ENCODE measurements at places on chromosomes 13 and 19.

DNA sequence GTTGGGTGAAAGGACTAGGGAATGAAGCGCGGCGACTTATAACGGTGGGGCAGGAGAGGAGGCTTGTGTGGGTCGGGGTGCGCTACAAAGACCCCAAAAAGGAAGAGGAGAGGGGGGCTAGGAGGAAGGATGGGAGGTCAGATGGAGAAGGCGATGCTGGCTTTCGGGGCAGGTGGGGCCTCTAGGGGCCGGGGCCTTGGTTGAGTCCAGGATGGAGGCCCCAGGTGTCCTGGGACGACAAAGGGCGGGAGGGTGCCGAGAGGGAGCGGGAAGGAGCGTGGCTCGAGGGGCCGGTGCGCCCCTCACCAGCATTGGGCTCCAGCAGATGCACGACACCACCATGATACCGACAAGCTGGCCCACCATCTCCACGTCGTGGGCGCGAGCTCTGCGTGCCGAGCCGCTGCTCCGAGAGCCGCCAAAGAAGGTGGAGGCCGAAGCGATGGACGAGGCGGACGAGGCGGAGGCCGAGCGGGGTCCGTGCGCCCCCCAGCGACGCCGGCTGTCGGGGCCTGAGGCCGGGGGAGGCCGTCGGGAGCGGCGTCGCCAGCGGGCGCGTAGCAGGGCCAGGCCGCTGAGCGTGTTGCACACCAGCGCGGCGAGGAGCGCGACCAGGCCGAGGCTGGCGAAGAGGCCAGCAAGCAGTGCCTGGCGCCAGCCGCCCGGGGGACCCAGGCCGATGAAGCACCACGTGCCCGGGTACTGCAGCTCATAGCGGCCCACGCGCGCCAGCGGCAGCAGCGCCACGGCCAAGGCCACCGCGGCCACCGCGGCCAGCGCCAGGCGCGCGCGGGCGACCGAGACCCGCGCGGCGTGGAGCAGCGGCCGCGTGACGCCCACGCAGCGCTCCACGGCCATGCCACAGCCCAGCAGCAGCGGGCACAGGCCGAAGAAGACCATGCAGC, 1.8 kb downstream of the PTGER1 start:
- no peak for DNase-seq

- DNase-seq = no peak
Observed at GRCh38 chr13:99977334-99977911, 4.2 kb upstream of the ZIC2 start.

DNA sequence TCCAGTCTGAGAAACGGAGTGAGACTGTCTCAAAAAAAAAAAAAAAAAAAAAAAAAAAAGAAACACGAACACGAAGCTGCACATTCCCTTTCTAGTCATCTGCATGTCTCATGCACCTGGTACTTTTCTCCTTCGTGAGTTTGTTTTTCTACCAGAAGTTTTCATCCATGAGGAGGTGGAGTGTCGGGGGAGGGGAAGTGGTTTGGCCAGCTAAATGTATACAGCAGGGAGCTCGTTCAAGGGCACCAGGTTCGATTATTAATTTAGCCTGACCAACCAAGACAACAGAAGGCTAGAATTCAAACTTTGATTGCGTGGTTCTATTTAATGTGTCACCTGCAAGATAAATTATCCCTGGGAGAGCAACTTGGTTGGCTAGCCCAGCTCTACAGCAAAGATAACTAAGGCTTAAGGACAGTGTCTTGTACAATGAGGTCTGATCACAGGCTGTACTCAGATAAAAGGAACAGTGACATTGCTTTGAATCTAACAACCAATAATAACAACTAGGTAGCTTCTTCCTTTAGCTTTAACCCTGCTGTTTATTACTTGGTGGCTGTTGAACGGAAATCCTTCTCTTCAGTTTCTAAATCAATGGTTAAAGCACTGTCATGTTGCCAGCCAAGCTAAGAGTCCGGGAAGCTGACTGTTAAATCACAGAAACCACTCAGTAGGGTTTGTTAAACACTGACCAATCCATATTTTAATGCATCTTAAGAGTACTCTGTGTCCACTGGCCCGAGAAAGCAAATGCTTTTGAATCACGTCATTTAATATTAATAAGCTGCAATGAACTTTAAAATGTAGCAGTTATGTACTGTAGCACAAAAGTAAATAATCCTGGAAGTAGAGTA, 98.4 kb upstream of the STARD13 start:
- DNase-seq = no peak

- DNase-seq = no peak
Observed at GRCh38 chr19:18596752-18597157, 8.2 kb downstream of the REX1BD start.

GRCh38 chr13:94661406-94661805, 50.9 kb downstream of the SOX21 start:
- no peak for DNase-seq

- DNase-seq = no peak
Observed at GRCh38 chr13:30600496-30600895, 17.2 kb upstream of the USPL1 start.

DNA sequence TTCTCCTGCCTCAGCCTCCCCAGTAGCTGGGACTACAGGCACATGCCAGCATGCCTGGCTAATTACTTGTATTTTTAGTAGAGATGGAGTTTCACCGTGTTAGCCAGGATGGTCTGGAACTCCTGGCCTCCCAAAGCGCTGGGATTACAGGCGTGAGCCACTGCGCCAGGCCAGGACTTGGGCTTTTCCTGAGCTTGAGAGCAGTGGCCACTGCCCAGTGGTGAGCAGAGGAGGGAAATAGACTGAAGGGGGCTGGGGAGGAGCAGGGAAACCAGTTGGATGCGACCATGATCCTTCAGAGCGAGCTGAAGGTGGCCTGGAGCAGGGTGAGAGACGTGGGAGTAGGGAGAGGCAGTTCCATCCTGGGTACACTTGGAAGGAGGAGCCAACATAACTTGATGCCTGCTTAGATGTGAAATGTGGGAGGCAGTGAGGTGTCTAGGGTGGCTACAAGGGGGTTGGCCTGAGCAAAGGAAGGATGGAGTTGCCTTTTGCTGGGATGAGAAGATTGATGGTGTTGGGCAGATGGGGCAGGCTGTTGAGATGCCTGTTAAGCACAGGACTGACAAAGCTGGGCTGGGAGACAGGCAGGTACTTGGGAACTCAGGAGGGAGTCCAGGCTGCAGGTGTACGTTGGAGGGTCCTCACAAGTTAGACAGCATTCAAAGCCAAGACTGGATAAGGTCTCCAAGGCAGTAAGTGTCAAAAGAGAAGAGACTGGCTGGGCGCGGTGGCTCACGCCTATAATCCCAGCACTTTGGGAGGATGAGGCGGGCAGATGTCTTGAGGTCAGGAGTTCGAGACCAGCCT, 31.8 kb downstream of the KCTD15 start:
- DNase-seq = no peak

DNA sequence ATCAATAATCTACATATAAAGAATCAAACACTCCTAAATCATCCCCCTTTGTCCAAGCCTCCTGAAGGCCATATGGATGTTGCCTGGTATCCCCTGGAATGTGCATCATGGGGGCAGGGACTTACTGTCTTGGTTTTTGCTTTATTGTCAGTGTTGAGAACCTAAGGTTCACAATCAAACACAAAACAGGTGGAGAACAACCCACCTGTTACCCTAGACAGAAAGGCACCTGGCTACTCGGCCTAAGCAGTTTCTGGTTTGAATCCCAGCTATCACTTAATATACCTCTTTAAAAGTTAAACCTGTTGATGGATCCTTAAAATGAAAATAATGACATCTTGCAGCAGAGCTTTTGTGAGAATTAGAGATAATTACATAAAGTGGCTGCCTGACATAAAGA, 68.9 kb downstream of the DCLK1 start:
- DNase-seq = no peak

GRCh38 chr13:74886502-74886901, 595.5 kb downstream of the TBC1D4 start:
- no peak for DNase-seq

DNA sequence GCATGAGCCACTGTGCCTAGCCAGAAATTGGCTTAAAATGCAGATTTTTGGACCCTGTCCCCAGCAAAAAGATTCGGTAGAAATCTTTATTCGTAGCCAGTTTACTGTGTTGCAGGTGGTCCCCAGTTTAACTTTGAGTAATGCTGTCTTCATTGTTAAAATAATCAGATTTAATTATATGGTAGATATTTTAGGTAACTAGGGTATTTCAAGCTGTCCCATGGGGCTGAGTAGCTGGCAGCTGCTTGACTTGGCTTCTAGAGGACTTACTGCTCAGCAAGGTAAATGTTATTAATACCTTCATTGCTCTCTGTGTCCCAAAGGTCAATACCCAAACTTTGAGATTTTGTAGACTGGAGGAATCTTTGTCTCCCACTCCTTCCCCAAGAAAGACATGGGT, 21.1 kb downstream of the LSM14A start:
- no peak for DNase-seq

- DNase-seq = no peak
Observed at GRCh38 chr19:21680671-21681070, 86.7 kb downstream of the ZNF100 start.

DNA sequence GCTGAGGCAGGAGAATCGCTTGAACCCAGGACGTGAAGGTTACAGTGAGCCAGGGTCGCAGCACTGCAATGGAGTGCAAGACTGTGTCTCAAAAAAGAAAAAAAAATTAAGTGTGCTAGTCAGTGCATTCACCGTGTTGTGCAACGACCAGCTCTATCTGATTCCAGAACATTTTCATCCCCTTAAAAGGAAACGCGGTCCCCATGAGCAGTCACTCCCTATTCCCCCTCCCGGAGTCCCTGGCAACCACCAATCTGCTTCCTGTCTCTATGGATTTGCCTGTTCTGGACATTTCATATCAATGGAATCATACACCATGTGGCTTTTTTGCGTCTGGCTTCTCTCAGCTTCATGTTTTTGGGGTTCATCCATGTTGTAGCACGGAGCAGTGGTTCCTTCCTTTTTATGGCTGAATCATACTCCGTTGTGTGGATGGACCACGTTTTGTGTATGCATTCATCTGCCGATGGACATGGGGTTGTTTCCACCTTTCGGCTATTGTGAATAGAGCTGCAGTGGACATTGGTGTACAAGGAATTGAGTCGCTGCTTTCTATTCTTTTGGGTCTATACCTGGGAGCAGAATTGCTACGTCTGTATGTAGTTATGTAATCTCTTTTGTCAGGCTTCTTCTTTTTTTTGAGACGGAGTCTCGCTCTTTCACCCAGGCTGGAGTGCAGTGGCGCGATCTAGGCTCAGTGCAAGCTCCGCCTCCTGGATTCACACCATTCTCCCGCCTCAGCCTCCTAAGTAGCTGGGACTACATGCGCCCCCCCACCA, 19.8 kb downstream of the MYO9B start:
- no peak for DNase-seq

GRCh38 chr19:45145270-45146189, 15.3 kb downstream of the NKPD1 start:
- no peak for DNase-seq

DNA sequence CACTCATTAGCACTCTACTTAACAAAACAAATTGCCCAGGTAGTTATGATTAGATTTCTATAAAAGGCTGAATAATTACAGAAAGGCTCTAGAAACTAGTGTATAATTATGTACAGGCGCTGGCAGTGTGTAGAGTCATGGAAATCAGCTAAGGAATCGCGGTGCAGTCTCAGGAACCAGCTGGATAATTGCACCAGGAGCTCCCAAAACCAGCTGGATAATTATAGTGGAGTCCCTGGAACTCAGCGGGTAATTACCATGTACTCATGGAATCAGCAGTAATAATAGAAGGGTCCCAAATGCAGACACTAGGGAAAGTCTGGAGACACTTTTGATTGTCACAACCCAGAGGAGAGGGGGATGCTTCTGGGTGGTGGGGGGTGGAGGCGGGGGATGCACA, 23.2 kb upstream of the TTYH1 start:
- DNase-seq = no peak

DNA sequence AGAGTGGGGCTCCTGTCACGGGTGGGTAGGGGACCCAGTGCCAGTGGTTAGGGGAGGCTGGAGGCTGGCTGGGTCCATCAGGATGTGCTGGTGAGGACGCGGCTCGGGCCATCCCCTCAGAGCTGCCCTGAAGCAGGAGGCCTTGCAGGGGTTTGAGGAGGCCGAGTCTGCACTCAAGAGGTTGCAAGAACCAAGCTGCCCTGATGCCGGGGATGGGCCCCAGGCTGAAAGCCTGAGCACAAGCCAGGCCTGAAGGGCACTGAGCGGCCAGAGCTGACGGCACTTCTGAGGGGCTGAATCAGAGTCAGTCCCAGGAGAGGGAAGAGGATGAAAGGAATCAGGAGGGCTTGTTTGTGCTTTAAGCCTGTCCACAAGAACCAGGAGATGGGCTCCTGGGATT, 92.9 kb downstream of the RGCC start:
- no peak for DNase-seq

DNA sequence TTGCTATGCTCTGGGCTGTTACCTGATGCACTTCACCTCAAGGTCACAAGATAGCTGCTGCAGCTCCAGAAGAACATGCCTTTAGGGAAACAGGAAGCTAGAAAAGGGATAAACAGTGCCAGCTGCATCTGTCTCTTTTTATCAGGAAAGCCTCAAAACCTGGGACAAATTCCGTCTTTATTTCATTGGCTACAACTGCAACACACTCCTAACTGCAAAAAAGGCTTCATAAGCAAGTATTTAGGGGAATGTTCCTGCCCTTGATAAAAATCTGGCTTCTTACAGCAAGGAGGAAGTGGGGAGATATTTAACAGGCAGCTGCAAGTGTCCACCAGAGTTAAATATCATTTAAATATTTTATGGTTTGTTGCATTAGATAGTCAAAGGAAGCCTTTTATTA, 34.2 kb upstream of the SERTM1 start:
- DNase-seq = no peak

GRCh38 chr19:45553464-45553863, 31.1 kb downstream of the OPA3 start:
- no peak for DNase-seq

DNA sequence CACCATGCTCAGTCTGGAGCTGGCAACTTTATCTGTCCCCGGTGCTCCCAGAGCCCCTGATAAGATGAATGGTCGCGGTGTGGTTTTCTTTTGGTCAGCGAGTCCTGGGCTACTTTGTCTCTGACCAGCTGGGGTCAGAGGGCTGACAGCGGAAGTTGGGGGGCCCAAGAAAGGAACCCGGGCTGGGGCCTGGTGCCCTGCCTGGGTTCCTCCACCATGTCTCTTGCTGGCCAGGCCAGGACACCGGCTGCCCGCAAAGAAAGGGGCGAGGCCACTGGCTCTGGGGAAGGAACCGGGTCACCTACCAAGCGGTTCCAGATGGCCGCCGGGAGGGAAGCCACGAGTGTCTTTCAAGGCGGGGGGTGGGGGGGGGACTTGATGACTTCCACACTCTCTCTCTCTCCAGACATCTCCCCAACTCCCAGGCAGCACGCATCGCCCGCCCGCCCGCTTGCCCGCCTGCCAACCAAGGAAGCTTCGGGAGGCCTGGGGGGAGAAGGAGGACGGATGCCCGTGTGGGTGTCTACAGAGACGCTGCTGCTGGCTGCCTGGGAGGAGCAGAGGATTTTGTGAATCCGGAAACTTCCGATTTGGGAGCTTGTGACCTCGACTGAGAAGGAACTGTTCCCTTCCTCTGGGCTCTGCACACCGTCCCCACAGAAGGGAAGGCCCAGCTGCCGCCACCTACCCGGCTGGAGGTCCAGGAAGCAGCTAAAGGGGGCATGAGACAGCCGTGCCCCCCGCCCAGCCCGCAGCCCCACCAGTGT, 1.1 kb downstream of the PIP5K1C start:
- DNase-seq = no peak

GRCh38 chr19:53988981-53989380, 2.5 kb upstream of the CACNG6 start:
- DNase-seq = no peak

Measured in HuH-7 (cell line).